ENCODE measurements at places on chromosomes 12 and 14.

GRCh38 chr14:93011650-93012325 is 88.8 kb downstream of the CHGA start:
- no peak for DNase-seq

- no peak for DNase-seq
Measured at GRCh38 chr14:22375321-22375930, 213.6 kb downstream of the DAD1 start.

DNA sequence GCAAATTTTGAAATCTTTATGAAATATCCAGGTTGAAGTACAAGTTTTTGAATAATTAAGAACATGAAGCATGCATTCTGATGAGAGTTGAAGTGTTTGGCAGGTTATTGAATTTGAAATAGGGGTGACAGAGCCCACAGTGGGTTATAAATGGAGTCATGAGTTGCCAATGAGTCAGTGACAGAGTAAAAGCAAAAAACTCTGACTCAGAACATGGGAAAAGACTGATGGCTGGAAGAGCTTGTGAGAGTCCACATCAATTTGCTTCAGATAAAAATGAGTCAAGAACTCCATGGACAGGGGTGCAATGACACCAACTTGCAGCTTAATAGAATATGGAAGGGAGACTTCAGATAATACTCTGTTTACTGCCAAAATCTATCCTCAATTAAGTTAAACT is 105.3 kb downstream of the SLC6A15 start:
- DNase-seq = peak; percentile 14

GRCh38 chr14:105307052-105307727 is 6.4 kb upstream of the BRF1 start:
- no peak for DNase-seq

DNA sequence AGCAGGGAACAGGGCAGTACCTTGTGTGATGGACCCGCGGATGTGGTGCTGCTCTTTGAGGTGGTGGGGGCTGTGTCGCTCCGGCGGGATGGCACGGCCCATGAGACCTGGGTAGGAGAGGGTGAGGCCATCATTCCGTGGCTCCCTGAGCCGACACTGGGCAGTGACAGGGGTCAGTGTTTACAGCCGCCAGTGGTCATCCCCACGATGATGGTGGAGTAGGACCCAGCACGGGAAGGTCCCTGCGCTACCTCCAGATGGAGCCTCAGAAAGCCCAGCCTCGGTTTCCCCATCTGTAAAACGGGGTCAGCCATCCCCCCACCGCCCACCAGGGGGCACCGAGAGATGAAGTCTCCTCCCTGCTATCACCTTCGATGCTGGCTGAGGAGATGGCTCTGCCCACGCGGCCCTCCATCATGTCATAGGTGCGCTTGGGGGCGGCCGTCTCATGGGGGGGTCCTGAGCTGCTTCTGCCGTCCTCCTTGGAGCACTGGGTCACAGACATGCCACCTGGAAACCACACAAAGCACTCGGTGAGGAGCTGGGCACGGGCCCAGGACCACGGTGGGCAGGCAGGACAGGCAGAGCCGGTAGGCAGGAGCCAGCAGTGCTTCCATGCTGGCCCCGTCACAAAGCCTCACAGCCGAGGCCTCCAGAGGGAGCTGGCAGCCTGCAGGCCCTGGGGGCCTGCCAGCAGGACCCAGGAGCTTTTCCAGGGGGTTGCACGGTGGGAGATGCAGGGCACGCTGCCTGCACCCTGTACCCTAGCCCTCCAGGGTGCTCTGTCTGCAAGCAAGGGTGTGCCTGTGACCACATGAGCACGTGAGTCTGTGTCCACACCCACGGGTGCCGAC is 53.1 kb downstream of the RFLNA start:
- DNase-seq = no peak

GRCh38 chr14:67674480-67675218 is at the start of gene VTI1B:
Gene VTI1B, minus strand, starts transcription at chr14:67674632. Its CDS starts 143 bp downstream, at chr14:67674489.
- peak; percentile 47 for DNase-seq

DNA sequence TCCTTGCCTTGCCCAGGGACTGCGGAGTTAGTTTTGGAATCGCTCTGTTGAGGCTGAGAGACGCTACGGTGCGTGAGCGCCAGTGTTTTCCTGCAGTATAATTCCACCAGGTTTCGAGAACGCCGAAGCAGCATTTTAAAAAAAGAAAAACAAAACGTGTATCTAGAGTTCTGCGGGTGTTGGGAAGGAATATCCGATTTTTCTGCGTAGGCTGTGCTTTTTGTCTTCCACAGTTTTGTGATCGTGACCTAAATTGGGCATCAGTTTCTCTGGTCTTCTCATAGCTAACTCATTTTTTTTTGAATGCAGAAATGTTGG is 778 bp downstream of the DNM1L start:
- DNase-seq = no peak

GRCh38 chr14:69693145-69693544 is 73.8 kb upstream of the SRSF5 start:
- DNase-seq = no peak

DNA sequence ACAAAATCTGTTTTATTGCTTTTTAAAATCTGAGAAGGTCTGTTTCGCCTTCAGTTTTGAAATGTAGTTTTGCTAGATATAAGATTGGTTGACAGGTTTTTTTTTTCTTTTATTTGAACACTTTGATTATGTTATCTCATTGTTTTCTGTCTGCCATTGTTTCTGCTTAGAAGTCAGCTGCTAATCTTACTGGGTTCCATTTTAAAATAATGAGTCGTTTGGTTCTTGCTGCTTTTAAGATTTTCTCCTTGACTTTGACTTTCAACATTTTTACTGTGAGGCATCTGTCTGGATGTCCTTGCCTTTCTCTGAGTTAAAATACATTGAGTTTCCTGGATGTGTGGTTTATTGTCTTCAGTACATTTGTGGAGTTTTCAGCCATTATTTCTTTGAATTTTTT is 56.7 kb downstream of the ADIPOR2 start:
- no peak for DNase-seq

DNA sequence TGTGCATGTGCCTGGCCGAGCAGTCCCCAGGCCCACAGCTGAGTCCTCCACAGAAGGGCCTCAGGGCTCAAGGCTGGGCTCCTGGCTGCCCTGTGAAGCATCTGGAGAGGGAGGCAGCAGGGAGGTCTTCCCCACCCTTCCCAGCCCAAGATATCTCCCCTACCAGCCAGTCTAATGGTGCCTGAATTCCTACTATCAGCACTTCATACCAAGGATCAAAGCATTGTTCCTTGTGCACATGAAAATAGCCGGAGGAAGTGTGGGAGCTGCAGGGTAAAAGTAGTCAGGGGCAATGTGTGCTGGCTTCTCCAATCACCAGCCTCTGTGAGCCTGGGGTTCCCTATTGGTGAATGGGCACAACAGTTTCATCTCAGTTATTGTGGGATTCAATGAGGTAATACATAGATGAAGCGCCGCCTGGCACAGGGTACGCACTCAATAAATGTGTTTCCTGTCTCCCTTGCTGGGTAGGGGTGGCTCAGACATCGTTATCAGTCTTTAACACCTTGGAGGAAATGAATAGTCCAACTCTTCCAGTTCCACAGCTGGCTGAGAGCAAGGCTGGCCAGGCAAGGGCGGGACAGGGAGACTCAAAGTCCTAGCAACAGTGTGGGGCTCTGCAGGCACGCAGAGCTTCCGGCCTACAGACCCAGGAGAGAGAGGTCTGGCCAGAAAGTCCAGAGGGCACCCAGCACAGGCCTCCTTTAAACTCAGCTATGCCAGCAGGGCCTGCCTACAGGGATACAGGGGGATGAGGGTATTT is 39.1 kb upstream of the PNMA1 start:
- no peak for DNase-seq

DNA sequence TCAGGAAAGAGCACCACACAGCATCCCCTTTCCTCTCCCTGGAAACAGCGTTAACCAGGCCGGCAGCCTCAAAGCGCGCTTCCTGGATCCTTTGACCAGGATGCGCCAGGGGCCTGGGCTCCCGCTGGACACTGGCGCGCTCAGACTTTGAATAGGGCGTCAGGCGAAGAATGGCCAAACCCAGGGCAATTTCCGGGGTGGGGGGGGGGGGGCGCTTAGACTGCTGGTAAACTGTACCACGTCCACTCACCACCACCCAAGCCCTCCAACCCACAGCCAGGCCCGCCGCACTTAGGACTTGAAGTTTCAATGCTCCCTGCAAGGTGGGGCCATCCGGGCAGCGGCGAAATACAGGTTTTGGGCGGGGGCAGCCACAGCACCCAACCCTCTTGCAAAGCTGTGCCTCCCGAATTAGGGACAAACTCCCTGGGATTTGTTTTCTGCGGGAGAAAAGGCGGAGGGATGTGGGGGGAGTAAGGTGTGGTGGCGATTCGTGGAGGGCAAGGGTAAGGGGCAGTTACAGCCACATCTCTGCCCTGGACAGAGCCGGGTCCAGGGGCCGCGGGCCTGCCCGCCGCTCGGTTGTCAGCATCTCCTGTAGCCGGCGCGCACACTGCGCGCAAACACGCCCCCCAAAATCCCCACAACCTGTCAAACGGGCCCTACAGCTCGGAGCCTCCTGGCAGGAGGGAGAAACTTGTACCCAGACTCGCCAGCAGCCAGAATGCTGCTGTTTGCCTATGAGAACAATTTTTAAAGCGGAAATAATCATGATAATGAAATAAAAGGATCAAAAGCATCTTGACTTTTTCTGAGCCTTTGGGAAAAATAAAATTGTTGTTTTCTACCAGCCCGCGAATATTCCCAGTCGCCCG is 958 bp downstream of the RTN1 start:
- no peak for DNase-seq

- no peak for DNase-seq
Measured at GRCh38 chr14:61187196-61187905, 93.8 kb downstream of the TMEM30B start.

DNA sequence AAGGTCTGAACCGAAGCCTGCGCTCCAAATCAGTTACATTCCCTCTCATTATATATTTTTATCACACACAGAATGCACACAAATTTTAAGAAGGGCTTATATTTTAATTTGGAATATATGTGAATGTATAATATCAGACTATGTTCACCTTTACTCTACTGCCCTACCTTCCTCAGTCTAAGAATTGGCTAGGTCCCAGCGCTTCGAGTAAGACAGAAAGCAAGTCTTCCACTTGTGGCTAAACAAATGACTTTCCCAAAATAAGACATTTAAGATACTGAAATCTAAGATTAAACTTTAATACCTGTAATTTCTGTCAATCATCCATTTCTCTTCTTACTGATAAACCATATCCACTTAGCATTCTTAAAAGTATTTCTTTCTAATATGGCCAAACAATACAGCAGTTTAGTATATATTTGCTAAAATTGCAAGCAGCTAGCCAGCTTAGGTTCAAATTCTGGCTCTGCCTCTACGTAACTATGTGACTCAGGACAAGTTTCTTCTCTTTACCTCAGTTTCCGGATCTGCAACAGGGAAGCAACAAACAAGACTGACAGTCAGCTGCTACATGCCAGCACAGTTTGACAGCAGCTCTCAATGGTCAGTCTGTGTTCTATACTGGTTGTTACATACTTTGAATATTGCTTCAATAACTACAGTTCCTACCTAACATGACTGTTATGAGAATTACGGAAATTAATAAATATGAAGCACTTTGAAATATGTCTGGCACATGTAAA is 2.0 kb downstream of the INTS13 start:
- DNase-seq = no peak

- no peak for DNase-seq
Measured at GRCh38 chr12:51675071-51675803, 84.2 kb downstream of the SCN8A start.

- no peak for DNase-seq
Measured at GRCh38 chr12:59079472-59079871, 159.2 kb upstream of the LRIG3 start.

DNA sequence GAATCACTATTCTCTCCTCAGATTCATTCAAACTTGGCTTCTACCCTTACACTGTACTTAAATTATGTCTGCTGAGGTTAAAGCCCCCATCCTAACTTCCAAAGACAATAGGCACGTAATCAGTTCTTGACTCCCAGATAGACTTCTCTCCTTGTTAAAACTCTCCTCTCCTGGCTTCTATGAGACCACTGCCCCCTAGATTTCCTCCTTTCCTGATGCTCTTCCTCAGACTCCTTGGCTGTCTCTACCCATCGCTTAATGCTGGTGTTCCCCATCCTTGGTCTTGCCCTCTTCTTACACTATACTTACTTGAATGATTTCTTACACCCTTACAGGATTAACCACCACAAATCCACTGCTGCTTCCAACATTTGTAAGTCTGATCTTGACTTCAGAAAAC is 32.8 kb downstream of the TC2N start:
- DNase-seq = no peak

- DNase-seq = no peak
Measured at GRCh38 chr12:131362291-131363211, 348.3 kb upstream of the SFSWAP start.

GRCh38 chr12:57162553-57163125 is 15.2 kb upstream of the LRP1-AS start:
- no peak for DNase-seq

DNA sequence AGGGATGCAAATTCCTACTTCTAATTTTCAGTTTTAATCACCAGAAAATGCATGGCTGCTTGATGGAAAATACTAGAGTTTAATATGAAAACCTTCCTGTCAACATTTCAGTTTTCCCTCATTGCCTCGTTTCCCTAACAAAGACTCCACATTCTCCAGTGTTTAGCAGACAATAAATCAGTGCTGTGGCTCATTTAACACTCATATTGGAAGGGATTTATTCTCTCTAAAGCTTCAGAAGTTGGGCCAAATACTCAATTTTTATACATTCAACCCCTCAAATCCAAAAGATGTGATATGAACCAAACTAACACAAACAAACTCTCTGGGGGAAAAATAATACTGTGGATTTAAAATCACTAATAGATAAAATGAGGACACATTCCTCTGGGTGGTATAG is 482.5 kb downstream of the FLRT2 start:
- DNase-seq = no peak

DNA sequence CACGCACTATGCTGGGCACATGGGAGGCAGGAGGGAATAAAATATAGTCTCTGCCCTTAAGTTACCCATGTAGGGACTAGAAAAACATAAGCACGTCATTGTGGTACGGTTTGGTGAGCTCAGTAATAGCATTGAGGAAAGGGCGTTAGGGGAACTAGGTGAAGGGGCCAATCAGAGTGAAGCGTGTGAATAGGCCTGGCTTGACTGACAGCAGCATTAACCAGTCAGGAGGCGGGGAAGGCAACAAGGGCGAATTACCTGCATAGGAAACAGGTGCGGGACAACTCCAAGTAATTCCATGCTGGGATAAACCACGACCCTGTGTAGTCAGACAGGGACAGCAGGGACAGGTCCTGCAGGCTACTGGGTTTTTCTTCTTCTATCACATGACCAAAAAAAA is 107.7 kb downstream of the UNC79 start:
- no peak for DNase-seq

GRCh38 chr14:90659156-90659555 is 157.1 kb downstream of the TTC7B start:
- no peak for DNase-seq

- no peak for DNase-seq
Measured at GRCh38 chr12:122235741-122236140, 9.9 kb upstream of the DIABLO start.

GRCh38 chr12:25089738-25090137 is 105.2 kb downstream of the DNAI7 start:
- no peak for DNase-seq

DNA sequence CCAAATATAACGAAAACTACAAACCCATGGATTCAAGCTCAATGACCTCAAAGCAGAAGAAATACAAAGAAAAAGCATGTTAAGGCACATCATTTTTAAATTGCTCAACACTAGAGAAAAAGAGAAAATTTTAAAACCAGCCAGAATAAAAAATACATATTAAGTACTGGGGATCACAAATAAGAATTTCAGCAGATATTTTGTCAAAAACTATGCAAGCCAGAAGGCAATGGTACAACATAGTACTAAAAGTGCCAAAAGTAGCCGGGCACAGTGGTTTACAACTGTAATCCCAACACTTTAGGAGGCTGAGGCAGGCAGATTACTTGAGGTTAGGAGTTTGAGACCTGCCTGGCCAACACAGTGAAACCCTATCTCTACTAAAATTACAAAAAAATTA is 10.2 kb downstream of the SGPP1 start:
- no peak for DNase-seq
